LHCN-M2 (cell line): ENCODE measurements at places on chromosomes 5 and 9. TPM values are rescaled to one million over a fixed set of nuclear protein-coding genes. Genes with fewer than 3 reads are reported as not detected.
A peak's percentile ranks its signal among the peaks of the same experiment; 100 is the strongest.

DNA sequence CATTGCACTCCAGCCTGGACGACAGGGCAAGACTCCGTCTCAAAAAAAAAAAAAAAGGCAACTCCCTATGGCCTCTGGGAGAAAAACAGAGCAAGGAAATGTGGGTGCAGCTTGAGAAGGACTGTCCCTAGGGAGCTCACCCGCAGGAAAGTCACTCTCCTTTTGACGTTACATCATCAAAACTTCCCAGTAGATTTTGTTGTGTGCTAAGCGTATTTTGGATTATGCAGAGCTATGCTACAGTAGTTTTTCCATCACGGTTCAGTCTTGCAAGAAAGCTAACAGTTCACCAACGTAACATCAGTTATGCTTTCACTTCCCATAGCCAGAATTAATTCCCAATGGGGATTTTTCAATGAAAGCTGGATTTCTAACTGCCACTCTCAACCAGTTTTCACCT is 138.8 kb downstream of the HSD17B3 start:
- DNase-seq = no peak

DNA sequence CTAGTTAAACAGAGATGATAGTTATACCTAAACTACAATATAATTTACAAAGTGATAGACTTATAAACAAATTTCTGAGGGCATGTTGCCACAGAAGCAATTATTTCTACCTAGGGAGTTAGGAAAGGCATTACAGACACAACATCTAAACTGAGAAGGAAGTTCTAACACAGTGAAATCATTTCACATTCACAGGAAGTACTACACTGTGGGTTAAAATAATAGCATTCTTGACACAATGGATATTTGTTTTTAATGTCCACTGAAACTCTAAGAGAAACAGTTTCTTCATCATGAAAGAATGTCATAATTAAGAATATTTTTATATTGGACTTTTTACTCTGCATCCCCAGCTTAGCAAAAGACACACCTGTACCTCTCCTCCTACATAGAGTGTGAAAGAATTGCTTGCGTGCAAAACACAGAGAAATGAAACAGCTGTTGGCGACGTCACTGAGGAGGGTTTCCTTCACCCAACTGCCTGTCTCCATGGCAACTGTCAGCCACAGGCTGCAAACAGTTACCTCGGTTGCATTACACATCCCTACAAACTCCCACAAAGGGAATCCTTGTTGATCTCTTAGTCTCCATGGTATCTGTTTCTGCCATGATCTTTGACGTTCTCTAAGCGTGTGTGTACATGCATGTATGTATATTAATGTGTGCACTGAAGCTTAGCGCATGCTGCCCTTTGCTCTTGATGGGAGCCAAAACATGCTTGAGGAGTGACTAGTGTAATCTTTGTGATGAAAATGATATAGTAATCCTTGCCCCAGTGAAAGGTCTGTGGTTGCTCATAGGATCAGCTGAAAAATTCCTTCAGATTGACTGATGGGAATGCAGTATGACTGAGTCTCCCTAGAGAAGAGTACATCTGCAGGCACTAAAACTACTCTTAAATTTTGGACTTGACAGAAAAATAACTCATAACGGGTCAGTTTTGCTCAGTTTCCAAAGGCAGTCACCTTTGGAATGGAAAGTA is 168.5 kb downstream of the ACTL7B start:
- peak; percentile 92 for DNase-seq

- DNase-seq = no peak
These were observed 228.7 kb upstream of the NR4A3 start for GRCh38 chr9:99592834-99593574.

GRCh38 chr5:127887282-127887681 is 184.1 kb downstream of the CCDC192 start:
- peak; percentile 70 for DNase-seq

- no peak for DNase-seq
These were observed 133.3 kb downstream of the BOD1 start for GRCh38 chr5:173483160-173483559.

DNA sequence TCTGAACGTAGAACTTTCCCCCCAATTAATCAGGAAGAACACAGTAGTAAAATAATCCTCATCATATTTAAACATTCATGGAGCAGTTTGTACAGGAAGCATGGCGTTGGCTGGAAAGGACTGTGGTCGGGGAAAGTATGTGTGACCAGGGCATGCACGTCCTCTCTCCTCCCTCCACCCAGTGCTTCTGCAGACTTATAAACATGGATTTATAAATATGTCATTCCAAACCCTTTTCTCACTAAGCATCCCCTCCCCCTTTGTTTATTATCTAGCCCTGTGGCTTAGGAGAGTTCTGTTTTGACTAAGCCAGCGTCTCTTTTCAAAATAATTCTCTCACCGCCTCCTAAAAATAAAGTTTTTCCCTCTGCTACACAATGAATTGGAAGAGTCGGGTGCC is 70.4 kb upstream of the DAP start:
- DNase-seq = peak; percentile 56

- peak; percentile 25 for DNase-seq
These were observed 237.6 kb downstream of the NNT start for GRCh38 chr5:43840424-43841125.

GRCh38 chr9:90909747-90910283 is 108.2 kb downstream of the SYK start:
- DNase-seq = no peak

The ABLIM3 gene
- 75.1 and 75.5 TPM in 2 replicates for total RNA-seq

The KIF12 gene
- not detected in 2 replicates for total RNA-seq

The HMGCR gene
- 51.3 and 77.3 TPM in 2 replicates for total RNA-seq

The TAF11L9 gene
- total RNA-seq = not detected in 2 replicates

The ADCY2 gene
- not detected in 2 replicates for total RNA-seq
